Renal pelvis (tissue), 12 donors: ENCODE measurements at places on chromosomes 3 and 15. TPM values are rescaled to one million over a fixed set of nuclear protein-coding genes. Genes with fewer than 3 reads are reported as not detected.

DNA sequence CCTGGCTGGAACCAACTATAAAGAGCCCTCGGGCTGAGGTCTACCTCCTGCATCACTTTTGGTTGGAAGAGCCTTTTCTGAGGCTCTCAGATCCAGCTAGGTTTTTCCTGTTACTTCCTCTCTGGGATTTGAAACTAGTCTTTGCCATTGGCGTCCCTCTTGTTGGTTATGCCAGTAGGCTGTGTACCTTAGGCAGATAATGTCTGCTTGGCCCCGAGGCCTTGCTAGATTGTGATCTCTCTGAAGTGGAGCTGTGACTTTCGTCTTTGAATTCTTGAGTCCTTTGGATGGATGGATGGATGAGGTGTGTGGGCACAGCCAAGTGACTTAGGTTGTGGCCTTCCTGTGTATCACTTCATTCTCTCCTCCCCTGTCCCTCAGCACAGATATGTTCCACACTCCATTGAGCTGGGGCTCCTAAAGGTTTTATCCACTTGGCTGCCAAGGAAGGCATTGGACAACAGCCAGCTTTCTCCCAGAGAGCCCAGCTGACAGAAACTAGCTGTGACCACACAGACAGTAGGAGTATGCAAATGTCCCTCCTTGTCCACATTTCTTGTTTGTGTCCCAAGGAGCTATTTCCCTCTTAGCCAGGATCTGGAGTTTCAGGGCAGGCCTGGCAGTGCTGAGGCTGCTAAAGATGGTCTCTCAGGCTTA lies 7.9 kb upstream of the DNAJC17 start:
- DNase-seq = peak; percentile 46

DNA sequence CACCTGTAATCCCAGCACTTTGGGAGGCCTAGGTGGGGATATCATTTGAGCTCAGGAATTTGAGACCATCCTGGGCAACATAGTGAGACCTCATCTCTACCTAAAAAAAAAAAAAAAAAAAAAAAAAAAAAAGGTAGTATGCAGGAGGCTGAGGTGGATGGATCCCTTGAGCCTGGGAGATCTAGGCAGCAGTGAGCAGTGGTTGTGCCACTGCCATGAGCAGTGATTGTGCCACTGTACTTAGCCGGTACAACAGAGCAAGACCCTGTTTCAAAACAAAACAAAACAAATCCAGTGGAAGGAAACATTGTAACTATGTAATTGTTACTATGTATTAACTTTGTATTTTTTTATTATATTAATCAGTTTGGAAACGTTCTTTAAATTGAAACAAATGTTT lies 5.9 kb downstream of the FEM1B start:
- no peak for DNase-seq

- DNase-seq = no peak
These were observed 185.2 kb downstream of the FOXP1 start for GRCh38 chr3:71398157-71398836.

The DISP2 gene
- 0.44 TPM for polyA plus RNA-seq

DNA sequence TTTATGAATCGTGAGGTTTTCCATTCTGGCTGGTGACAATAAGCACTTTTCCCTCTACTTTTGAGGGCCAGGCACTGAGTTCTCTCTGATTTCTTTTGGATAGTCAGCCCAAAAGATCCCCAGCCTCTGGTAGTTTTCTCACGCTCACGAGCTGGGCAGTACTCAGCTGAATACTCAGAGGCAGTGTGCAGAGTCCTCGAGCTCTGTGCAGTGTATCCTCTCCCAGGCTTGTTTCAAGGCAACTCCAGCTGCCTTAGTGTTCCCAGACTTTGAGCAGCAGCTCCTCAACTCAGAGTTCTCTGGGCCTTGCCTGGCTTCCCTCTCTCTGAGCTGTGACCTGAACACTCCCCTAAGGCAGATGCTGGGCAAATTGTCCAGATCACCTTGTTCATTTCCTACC lies 59.1 kb upstream of the IQSEC1 start:
- DNase-seq = no peak

DNA sequence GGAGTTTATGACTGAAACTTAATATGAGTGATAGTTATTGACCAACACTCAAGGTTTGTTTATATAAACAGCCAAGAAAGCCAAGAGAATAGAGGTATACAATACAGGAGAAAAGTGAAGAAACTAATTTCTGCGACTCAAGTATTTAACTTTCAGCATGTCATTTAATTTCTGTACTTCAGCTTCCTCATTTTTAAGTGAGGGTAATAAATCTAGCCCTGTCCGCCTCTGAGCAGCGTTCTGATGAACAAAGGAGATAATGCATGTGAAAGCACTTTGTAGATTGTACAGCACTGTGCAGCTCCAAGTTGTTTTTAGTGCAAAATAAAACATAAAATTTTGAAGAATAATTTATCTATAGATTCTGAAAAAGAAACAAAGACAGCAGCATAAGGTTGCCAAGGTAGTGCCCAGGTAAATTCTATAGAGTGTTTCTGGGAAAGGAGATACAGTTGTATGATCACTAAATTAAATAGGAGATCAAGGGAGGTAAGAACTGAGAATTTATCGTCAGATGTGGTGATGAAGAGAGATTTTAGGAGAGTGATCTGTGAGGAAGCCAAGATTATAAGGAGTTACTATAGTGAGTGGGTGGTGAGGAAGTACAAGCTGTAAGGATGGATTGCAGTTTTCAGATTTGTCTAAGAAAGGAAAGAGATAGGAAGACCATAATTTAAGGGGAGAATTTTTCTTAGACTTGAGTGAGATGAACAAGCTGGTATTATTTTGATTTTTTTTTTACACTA lies 71.3 kb downstream of the RASA2 start:
- DNase-seq = peak; percentile 29

GRCh38 chr3:132009241-132009640 lies 25.6 kb downstream of the CPNE4 start:
- DNase-seq = no peak

DNA sequence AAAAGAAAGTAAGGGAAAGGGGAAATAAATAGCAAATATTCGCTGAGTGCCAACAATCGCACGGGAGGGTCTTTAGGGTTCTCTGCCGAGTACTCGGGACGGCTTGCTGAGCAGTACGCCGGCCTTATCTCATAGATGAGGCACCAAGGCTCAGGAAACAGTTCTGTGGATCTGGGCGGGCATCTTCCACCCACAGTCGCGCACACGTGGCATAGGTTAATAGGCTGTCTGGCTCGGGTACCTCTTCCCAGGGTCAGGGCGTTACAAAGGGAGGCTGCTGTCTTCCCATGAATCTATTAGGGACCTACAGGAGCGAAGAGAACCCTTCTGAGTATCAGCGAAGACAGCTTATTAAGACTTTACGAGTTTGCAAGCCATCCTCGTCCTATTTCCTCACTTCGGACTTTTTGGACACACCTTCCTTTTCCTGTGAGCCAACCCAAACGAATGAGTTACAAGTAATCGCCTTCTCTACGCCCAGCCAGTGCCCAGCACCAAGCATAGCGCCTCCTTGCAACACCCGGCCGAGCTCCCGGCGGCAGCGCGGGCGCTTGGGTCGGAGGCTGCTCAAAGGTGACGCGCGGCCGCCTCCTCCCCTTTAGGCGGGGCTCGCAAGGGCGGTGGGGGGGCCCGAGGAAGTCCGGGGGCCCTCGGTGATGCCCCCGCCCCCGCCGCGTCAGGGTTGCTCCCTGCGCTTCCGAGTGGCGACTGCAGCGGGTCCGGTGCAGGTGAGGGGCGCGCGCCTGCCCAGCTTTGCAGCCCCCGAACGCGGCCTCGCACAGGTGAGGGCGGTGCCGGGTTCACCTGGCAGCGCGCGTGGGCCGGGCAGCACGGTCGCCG lies at the start of gene MCTP2:
TSS of gene MCTP2 (plus strand) at position 679 of the 840 bp plus-strand sequence. CDS start 66,705 bp downstream, outside the sequence.
- DNase-seq = peak; percentile 66

The GHRL gene
- polyA plus RNA-seq = 3.8 TPM

The SEMA3F gene
- polyA plus RNA-seq = 87.7 TPM

- DNase-seq = no peak
These were observed 14.6 kb upstream of the PIGZ start for GRCh38 chr3:196983186-196983585.
